ENCODE measurements at places on chromosomes 6 and 20. TPM values are rescaled to one million over a fixed set of nuclear protein-coding genes. Genes with fewer than 3 reads are reported as not detected.

The C6orf89 gene
- total RNA-seq, result 38.9 TPM

The OLIG3 gene
- not detected for total RNA-seq

The TNXB gene
- total RNA-seq, result 0.20 TPM

The NHSL1 gene
- total RNA-seq, result 4.0 TPM

The APOM gene
- 3.4 TPM for total RNA-seq

The SIRPB2 gene
- total RNA-seq, result not detected

The TMEM151B gene
- total RNA-seq, result not detected

The CHRNA4 gene
- not detected for total RNA-seq

The STMN3 gene
- total RNA-seq, result 75.3 TPM

The ID4 gene
- 0.10 TPM for total RNA-seq

The NUP43 gene
- total RNA-seq, result 47.9 TPM

The PRL gene
- not detected for total RNA-seq
